H1 (cell line): ENCODE measurements at places on chromosomes 5 and 9.

DNA sequence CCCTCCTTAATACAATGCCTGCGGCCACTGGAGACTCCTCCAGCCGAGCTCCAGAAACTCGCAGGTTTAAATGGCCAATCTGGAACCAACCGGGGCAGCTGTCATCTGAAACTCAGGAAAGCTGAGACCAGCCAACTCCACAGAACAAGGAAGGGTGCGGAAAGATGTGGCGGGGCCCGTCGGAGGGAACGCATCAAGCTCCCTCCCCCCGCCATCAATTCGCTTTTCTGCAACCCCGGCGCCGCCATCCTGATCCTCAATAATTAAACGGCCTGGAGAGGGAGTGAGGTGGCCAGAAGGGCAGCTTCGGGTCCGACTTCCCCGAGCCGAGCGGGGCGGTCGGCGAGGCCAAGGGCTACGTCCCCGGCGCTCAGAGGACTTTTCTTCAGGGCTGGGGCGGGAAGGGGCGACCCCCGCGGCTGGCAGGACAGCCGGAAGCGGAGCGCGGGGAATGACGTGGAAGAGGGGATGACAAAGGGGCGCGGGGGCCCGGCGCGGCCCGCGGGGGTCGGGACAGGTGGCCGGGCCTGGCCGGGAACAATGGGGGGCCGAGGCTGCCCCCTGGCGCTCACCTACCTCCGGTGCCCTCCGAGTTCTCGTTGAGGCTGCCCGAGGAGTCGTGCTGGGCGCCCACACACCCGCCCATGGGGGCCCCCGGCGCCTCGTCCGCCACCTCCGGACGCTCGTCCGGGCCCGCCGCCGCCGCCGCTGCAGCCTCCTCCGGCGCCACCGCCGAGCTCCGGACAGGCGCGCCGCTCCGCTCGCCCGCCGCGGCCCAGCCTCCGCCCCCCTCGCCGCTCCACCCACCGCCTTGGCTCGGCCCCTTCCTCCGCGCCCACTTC, at the start of gene UBTD2:
UBTD2 (minus strand) TSS at position 745 of the 842 bp plus-strand sequence; CDS start at position 646, 99 bp downstream.
- peak; percentile 88 for DNase-seq

GRCh38 chr9:91933556-91934352, 16.3 kb downstream of the ROR2 start:
- DNase-seq, result no peak

DNA sequence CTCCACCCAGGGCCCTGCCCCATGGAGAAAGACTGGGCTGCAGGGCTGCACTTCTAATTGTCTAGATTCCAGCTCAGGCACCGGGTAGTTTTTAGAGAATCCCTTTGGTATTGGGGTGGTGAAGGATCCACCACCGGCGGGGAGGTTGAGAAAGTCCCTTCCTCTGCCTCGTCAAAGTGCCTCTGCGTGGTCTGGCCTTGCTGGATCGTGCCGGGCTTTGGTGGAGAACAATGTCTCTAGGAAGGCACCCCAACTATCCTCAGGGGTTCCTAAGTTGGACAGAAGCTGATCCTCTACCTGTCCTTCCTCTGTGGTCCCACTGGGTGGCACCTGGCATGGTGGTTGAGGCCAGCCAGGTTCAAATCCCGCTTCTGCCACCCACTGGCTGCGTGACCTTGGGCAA, 7.3 kb upstream of the AMBP start:
- no peak for DNase-seq

- no peak for DNase-seq
These were observed 97.8 kb downstream of the SNX18 start for GRCh38 chr5:54615381-54615780.

- DNase-seq, result no peak
These were observed 6.6 kb upstream of the COMMD10 start for GRCh38 chr5:116078199-116078598.

DNA sequence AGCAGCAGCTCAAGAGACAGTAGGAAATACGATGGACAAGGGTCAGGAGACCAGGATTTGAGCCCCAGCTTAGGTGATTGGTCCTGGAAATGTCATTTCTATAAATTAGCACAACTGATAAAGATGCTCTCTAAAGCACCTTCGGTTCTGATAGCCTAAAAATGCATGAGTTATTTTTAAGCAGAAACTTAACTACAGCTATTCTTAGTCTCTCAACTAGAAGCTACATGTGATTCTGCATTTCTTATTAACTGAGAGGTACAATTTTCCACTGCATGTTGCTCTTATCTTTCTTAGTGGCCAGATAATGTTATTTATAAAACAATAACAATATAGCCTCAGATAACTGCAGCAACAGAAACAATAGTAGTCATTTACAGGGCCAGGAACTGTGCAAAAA, 136.4 kb downstream of the GRIA1 start:
- no peak for DNase-seq

- DNase-seq, result no peak
These were observed 47.4 kb upstream of the CCDC112 start for GRCh38 chr5:115343855-115344254.

GRCh38 chr5:140227046-140227445, 52.1 kb downstream of the CYSTM1 start:
- DNase-seq, result no peak

- no peak for DNase-seq
These were observed 228.3 kb downstream of the ARHGAP26 start for GRCh38 chr5:142998316-142999020.

- no peak for DNase-seq
These were observed 80.1 kb downstream of the COL15A1 start for GRCh38 chr9:99023831-99024230.

DNA sequence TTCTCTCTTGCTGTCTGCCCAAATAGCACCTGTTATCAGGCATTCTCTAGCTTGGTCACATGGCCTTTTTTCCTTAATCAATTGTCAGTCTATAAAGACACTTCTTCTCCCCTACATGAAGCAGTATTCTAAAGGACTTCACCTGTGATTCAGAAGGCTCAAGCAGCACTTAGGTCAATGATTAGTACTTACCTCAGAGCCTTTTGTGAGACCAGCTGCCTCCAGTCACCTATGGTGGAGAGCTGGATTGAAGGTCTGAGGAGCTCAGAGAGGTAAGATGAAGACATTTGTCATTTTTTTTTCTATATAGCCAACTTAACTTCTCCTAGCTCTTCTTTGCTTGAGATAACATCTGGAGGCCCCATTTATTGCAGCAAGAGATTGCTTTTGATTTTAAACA, 278.3 kb upstream of the PCSK5 start:
- DNase-seq, result no peak

DNA sequence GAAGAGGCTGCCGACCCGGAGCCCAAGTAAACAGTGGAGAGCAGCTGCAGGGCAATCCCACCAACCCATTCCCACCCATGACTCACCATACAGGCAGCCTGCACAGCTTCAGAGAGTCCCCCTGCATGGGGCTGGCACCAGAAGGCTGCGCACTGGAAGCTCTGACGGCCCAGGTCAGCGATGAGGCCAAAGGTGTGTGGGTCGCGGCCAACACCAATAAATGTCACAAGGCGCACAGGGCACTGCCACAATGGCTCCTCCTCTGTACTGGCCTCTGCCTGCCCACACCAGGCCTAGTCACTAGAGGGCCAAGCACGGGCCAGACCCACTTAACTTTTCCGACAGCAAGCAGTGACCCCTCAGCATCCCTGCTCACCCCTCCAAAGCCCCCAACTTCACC, 3.0 kb upstream of the SRA1 start:
- DNase-seq, result no peak

DNA sequence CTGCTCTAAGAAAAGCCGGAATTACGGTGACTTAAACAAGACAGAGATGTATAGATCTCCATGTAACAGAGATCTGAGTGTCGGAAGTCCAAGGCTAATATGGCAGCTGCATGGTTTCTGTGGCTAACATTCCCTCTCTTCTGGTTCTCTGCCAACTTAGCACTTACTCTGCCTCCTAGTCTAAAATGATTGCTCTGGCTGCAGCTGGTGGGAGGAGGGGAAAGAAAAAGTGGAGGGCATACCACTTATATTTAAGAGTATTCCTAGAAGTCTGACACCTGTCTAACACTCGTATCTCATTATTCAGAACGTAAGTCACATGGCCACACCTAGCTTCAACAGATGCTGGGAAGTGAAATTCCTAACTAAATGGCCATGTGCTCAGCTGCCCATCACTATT, 551.5 kb upstream of the TLE4 start:
- DNase-seq, result no peak

DNA sequence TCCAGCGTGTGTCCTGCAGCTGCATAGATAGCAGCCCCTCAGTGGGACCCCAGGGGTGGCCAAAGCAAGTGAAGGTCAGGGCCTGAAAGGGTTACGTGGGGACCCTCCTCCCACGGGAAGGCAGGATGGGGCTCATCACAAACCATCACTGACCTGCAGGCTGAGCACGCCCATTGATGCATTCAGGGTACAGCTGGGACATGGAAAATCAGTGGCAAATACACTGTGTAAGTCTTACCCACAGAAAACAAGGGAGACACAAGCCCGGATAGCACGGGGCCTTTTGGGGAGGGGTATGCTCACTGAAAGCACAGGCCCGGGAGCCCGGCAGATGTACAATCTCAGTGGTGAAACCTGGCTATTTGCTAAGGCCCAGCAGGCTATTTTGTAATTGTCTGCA, 49.1 kb downstream of the SEMA4D start:
- DNase-seq, result no peak

GRCh38 chr9:20569525-20569924, 52.8 kb downstream of the MLLT3 start:
- DNase-seq, result no peak

- no peak for DNase-seq
These were observed 3.5 kb downstream of the RALGDS start for GRCh38 chr9:133117271-133118178.

GRCh38 chr5:34606101-34606500, 50.0 kb upstream of the RAI14 start:
- no peak for DNase-seq

DNA sequence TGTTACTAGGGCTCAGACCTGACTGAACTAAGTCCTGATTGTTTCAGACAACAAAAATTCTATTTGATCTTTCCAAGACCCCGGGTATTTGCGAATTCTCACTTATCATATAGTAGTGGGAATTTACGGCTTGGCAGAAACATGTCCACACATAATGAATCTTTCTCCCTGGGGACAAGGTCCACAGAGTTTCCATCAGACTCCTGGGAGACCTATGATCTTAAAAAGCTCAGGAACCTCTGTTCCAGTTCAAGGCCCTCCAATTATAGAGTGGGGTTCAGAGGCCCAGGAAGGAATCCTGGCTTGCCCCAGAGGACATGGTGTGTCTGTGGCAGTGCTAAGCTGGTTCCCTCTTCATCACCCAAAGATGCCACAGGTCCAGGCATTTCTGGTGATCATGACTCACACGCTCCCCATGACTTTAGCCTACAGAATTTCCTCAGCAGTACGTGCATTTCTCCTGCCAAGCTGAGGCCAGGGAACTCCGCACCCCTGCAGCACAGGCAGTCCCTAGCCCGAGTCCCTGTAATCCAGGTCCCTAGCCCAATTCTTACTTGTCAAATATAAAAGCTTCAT, 12.6 kb downstream of the RAPGEF1 start:
- no peak for DNase-seq

- DNase-seq, result no peak
These were observed 41.9 kb upstream of the IPPK start for GRCh38 chr9:92711844-92712243.

DNA sequence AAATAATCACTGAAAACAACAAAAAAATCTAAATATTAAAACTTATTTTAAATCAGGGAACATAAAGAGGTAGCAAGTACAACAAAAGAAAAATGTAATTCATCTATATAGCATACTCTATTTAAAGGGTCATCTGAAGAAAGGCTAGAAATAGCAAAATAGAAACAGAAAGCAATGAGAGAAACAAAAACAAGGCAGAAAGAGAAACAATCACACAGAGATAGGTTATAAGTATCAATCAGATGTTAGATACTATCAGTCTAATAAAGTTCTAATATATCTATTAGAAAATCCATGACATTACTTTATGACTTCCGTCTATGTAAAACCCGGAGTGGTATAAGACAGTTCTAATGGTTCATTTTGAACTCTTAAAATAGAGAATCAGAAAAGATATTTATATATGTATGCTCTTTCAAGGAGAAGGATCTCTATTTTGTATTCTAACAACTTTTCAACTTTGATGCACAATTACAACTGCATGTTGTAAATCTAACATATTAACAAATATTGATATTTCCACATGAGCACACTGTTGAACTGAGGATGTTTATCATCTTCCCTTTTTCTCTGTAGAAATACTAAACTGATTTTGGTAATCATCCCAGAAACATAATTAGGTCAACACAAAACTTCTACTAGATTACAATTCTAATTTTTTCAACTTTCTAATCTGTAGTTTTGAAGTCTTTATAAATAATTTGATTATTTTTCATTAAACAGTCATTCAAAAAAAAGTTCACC, 15.8 kb downstream of the RICTOR start:
- no peak for DNase-seq

GRCh38 chr5:31832966-31833365, 194.0 kb downstream of the PDZD2 start:
- DNase-seq, result no peak

- no peak for DNase-seq
These were observed 30.6 kb upstream of the CTNNA1 start for GRCh38 chr5:138722544-138723177.

DNA sequence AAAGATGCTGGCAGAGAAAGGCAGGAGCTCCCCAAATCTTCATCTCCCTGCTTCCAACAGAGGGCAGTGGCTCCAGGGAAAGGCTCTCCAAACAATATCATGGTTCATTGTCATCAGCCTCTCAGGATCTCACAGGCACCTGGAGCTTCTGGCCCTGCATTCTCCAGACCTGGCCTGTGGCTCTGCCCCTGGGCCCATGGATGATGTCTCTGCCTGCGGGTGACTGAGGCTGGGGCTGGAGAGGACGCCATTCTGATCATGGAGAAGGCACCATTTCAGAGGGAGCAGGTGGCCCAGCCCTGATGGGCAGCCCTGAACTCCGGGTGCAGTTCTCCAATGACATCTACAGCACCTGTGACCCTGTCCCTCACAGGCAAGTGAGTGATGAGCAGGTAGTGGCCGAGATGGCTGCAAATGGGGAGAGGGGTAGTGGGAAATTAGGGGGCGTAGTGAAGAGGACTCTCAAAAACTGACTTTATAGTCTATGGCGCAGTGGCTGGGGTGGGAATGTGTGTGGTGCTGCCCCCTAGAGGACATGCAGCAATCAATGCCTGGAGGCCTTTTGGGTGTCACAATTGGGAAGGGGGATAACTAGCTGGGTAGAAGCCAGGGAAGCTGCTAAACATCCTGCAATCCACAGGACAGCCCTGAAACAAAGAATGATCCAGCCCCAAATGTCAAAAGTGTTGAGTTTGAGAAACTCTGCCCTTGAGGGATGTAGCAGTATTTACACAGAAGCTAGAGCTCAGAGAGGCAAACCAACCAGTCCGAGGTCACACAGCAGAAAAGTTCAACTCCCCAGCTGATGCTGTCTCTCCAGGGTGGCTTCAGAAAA, 3.2 kb downstream of the SH3PXD2B start:
- DNase-seq, result no peak

GRCh38 chr9:20640331-20641187, 18.3 kb upstream of the MLLT3 start:
- DNase-seq, result no peak

GRCh38 chr9:106921341-106921899, 58.5 kb downstream of the ZNF462 start:
- no peak for DNase-seq

DNA sequence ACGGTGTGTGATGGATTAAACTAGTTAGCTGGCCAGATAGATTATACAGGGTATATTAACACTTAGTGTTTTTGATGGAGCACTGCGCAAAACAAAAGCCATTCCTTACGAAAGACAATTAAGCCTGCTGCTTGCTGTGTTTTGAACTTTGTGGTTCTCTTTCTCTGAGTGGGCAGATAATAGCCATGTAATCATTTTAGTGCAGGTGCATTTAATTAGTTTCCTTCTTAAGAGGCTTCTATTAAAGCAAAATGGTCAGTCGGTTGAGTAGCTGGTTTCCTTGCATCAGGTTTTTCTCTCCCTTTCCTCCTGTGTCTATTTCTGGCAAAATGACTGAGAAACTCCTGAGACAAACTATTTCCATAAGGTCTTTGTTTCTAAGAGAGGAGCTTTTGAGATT, 512.5 kb downstream of the DMAC1 start:
- DNase-seq, result no peak
